NCI-H345 (cell line): ENCODE measurements at places on chromosomes 2 and 18.

DNA sequence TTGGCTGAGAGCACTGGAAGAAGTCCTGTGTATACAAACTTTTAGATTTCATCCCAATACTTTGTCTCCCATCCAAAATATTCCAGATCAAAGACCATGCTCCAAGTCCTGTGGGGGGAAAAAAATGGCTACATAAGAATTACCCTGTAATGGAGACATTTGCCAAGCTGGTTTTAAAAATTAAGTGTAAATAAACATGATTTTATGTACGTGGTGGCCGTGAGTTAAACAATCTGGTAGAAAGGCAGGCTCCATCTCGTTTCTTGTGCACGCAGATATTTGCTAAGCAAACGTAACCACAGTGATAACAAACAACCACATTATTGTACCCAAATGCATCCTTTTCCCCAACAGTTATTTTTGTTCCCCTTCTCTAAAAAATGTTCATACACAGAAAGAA, 176.4 kb downstream of the ZNF516 start:
- DNase-seq: no peak

- DNase-seq: no peak
Measured at GRCh38 chr2:239366740-239367139, 34.1 kb downstream of the HDAC4 start.

DNA sequence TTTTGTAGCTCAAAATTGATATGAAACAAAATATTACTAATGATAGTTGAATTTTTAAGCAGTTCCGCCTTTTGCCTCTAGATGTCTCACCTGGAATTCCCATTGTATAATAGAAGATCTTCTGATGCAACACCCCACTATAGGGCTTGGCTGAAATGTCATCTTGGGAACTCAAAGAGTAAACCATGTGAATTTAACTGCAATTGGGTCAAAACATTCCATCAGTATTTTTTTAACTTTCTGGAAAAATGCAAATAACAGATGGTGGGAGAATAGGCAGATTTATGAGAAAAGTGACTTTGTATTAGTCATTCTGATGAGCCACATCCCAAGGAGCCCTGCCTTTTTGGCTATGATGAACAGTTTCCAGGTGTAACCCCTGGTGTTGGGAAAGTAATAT, 489.9 kb downstream of the NYAP2 start:
- peak; percentile 33 for DNase-seq

DNA sequence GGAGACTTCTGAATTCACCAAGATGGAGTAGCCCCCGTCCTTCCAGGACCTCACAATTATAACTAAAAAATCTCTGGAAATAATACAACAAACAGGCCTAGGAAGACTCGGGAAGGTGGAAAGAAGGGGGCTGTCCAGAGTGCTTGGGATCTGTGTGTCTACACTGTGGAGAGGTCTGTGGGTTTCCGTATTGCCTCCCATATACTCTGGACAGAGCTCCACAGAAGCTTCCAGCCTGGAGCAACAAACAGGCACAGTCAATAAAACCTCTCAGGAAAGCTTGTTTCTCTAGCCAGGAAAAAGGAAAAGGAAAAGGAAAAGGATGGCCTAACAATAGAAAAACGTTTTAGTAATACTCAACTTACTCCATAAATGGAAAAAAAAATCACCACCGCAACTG, 655.9 kb downstream of the DSC3 start:
- DNase-seq: no peak

DNA sequence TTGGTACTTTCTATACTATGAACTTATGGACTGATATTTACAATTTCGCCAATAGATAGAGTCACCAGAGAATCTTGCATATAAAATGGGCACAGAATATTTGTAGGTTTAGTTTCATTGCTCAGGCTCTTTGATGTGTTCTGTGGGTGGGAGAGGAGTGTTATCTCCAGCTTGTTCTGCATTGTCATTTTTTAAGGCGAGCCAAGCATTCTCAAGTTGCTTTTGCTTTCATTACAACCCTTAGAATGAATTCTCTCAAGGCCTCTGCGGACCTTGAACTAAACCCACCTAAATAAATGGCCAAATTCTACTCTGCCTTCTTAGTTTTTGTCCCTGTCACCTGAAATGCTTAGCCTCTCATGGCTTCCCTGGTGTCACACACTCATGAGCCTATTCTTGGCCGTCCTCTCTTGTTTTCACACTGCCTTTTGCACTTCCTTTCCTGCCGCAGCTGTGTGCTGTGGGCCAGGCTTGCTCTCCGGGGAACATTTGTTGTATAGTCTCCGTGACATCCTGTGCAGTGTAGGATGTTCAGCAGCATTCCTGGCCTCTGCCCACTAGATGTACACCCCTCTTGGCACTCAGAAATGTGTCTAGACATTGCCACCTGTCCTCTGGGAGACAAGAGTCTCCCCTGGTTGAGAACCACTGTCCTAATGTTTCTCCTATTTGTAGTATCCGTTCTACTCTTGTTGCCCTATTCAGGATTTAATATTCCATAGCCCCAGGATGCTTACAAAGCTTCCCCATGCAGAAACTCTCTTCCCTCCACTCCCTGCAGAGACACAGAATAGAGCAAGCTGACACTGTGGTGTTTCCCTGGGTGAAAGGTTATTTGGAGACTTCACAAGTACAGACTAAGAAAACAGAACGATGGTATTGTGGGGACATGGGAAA, 255.6 kb downstream of the PTPRM start:
- peak; percentile 52 for DNase-seq

DNA sequence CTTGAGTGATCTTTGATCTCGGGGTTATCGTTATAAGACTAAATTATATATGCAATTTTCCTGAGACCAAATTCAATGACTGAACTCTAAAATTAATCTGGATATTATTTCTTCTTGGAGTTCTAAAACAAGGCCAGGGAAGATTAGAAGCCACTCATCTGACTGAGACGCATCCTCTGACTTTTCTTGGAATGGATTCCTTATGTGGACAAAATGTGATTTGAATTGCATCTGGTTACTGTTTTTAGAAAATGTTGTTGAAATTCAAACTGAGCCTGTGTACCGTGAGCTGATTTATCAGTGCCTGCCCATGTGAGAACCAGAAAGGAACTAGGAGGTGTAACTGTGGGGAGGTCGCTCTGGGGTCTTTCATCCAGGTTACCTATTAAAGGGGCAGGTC, 330.8 kb downstream of the OSR1 start:
- no peak for DNase-seq

- DNase-seq: no peak
Measured at GRCh38 chr2:54529935-54530334, 73.8 kb downstream of the SPTBN1 start.

DNA sequence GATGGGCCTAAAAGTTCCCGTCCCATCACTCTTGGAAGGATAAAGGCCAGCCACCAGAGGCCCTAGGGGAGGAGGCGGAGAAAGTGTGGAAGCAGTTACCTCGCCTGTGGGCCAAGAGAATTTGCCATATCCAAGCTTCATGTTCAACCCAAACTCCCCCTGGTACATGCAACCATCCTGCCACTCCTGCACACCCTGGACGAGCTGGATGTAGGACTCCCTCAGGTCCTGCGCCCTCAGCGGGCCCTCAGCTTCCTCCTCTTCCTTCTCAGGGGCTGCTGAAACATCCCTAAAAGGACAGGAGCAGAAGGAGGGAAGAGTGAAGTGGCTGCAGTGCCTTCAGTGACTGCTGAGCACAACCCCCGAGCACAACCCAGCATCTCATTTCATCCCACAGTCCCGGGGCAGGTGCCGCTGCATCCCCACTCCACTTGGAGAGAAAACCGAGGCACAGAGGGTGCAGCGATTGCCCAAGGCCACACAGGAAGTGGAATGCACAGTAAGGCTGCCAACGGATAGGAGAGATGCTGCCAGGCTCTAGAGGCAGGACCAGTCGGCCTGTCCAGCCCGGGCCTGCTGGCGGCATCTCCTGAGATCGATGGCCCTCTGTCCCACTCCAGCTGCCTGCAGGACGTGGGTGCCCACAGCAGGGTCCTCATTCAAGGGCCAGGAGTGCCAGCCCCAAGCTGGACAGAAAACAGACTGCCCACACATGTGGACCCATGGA, 2.9 kb downstream of the ANKMY1 start:
- DNase-seq: no peak

- no peak for DNase-seq
Measured at GRCh38 chr2:216366777-216367471, 5.4 kb downstream of the MARCHF4 start.

- DNase-seq: peak; percentile 91
Measured at GRCh38 chr2:98909317-98910211, 26.5 kb downstream of the CRACDL start.

GRCh38 chr2:151730262-151730975, 3.9 kb downstream of the NEB start:
- DNase-seq: no peak

GRCh38 chr2:3038636-3039035, 339.0 kb downstream of the EIPR1 start:
- no peak for DNase-seq

- no peak for DNase-seq
Measured at GRCh38 chr2:200376513-200377354, 70.2 kb downstream of the SPATS2L start.

DNA sequence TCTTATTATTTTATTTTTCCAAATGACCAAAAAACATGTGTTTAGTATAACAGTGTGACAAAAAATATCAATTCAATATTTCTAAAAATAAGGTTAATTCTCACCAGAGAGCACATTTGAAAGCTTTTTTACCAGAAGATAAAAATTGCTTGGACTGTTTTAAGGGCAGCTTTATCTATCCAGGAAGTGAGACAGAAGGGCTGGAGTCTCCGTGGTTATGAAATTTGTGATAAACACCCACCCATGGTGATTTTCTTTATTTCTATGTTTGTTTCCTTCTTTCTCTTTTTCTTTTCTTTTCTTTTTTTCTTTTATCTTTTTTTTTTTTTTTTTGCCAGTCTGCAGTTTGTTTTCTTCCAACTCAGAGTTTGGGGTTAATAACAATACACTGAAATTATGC, 298.5 kb downstream of the PIEZO2 start:
- no peak for DNase-seq

DNA sequence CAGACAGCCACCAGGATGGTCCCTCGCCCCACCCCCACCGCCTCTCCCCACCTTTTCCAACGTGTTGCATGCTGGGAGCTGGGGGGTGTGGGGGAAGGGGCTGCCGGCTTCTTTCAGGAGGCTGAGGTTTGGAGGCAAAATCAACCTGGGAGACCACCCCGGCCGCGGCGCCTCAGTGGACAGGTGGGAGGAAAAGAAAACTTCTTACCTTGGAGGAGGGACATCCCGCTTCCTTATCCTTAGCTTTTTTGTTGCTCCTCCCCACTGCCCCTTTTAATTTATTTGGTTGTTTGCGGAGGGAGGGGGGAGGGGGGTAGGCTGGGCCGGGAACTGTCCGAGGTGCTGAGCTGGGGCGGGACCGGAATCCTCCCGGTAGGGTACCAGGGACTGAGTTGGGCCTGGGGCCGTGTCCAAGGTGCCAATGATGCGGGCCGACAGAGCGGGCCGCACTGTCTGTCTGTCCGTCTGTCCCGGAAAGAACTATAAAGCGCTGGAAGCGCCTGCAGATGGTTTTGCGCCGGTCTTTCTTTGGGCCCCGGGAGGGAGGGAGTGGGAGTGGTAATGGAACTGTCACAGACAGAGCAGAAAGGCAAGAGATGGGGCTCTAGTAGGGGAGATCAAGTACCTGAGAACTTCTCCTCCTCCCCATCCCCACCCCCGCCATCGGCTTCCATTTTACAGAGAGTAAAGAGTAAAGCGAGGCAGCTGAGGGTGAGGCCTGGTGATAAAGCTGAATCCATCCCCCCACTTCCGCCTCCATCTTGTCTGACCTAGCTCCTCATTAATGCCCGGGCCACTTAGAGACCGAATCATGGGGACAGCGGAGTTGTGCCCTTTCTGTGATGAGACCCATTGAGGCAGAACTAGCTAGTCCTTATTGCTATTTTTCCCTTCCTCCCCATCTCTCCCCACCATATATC, 2.4 kb downstream of the CDK5R2 start:
- peak; percentile 78 for DNase-seq

DNA sequence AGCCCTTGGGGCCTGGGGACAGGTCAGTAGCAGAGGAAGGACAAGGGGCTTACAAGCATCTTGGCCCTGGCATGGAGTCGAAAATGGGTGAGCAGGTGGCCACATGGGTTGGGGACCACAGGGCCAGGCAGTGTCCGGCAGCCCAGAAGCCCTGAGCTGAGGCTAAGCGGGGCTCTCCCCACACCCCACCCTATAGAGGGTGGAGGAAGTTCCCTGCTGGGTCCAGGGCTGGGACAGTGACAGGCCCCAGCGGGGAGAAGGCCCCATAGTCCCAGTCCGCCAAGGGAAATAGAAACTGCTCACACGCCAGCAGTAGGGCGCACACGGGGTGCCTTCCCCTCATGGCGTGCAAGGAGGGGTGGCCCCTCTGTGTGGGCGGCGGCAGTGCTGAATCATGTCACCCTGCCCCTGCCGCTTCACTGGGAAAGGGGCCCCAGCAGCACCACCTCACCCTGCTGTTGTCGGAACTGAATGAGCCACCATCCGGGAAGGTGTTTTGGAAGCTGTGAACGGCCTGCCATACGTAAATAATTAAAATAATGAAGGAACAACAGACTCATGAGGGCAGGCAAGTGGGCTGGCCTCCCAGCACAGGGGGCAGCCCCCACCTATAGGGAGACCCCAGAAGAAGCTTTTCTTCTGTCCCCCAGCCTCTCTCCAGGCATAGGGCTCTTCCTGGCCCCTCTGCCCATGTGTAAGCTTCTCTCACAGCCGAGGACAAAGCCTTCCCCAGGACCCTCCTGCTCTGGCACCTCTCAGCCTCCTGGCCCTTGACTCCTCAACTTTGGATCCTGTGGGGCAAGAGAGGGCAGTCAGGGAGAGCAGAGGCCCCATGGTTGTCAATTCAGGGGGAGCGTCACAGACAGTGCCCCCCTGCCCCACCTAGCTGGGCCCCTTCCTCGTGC, 12.7 kb upstream of the DUSP2 start:
- DNase-seq: no peak

DNA sequence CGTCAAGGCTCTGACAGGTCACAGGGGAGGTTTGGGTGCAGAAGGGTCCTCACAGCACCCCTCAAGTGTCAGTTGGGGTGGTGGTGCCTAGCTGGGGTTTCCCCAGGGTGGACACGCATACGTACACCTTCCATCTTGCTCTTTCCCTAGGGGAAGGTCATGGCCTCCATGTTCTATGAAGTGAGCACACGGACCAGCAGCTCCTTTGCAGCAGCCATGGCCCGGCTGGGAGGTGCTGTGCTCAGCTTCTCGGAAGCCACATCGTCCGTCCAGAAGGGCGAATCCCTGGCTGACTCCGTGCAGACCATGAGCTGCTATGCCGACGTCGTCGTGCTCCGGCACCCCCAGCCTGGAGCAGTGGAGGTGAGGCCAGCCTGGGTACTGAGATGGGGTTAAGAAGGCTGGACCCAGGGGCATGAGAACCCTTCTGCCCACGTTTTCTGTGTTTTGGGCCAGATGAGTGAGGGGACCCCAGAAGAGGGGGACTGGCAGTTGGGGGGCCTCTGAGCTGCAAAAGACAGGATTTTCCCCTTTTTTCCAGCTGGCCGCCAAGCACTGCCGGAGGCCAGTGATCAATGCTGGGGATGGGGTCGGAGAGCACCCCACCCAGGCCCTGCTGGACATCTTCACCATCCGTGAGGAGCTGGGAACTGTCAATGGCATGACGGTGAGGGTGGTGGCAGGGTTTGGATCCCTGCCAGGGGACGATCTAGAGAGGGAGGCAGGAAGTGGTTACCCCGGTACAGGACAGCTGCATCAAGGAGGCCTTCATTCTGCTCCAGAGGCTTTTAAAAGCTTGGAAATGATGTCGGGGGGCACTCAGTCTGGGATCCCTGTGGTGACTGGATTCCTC, 20.9 kb downstream of the SLC30A3 start:
- DNase-seq: no peak

- DNase-seq: no peak
Measured at GRCh38 chr18:7878265-7879211, 311.4 kb downstream of the PTPRM start.

GRCh38 chr2:181746844-181747243, 66.5 kb upstream of the NEUROD1 start:
- no peak for DNase-seq

GRCh38 chr2:144230448-144231085, 289.4 kb downstream of the ZEB2 start:
- DNase-seq: no peak
